ENCODE measurements at places on chromosomes 2 and 18.

DNA sequence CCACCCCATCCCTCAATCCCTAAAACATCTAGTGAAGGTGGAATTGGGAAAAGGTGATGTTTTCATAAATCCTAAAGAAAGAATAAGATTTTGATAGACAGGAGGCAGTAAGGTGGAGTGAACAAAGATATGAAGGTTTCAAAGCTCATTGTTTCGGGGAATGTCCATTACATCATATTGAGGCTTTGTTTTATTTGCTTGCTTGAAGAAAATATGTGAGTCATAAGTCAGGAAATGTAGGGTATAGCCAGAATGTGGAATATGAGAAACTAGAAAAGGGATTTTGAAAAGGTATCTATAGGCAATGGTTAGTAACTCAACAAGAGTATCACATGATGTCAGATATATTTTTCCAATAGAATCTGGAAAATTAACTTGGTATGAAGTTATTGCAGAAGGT lies 1178.5 kb upstream of the ACVR2A start:
- no peak for DNase-seq

DNA sequence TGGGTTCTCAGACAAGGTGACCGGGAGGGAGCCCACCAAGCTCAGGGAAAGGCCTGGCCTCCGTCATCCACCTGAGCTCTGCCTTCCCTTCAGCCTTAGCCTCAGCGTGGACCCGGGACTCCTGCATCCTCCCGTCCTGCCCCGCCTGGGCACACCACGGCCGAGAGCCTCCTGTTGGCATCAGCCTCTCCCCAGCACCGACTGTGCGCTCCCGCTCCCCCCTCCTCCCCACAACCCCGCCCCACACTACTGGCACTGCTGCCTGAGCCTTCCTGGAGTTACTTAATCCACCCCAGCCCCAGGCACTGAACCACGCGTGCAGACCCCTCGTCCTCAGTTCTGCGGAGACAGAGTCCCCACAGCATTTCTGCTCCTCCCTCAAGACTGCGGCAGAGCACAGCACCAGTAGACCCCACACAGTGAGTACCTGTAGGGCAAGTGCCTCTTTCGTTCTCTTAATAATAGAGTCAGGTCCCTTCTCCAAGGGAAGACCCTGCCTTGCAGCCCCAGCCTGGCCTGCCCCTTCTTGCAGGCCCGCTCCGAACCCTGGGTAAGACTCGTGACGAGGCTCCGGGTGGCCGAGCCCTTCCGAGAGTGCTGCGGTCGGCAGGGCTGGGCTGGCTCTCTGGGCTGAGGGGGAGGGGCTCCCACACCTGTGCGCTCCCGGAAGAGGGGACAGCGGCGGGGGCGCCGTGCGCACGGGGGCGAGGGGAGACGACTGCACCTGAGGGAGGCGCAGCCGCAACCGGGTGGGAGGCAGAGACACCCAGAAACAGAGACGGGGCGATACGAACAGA lies at the start of gene AMER3:
Gene AMER3 (plus strand): TSS at position 285 of the 797 bp plus-strand sequence. CDS start 6,533 bp downstream, outside the sequence.
- DNase-seq, result peak; percentile 46

DNA sequence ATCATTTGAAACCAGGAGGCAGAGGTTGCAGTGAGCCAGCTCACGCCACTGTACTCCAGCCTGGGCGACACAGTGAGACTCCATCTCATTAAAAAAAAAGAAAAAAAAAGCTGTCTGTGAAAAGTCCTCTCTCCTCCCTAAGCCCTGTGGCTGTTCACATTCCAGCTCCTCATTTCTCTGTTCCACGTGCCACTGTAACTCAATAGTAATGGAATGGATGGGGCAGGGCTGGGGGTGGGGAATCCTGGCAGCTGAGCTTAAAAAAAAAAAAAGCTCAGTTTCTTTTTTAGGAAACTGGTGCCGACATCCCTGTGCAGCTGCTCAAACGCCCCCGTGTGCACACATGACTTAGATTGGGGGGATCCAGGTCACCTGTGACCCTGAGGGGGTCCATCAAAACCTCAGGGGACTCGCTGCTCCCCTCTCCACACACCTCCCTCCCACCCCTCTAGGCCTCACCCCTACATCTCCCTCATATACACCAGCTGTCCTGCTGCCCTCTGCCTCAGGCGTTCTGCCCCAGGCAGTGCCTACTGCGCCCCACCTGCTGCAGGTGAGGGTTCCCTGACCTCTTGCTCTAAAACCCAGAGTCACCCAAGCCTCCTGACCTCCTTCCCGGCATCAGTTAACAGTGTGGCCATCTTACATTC lies 255.4 kb downstream of the AGAP1 start:
- DNase-seq, result no peak

DNA sequence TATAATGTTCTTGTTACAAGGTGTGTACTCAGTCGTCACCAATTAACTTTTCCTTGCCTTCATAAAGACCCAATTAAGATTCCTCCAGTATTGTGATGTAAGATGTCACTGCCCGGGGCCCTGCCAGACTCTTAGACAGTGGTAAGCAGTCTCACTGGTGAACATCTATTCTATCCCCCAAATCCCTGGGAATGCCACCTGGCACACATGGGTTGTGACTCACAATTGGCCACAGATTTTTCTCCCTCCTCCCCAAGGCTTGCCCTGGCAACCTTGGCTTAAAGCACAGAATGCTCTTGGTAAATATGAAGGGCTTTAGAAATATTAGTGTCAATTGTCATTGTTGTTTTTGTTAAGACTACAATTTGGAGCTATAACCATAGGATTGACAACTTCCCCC lies 287.9 kb downstream of the ETAA1 start:
- no peak for DNase-seq

DNA sequence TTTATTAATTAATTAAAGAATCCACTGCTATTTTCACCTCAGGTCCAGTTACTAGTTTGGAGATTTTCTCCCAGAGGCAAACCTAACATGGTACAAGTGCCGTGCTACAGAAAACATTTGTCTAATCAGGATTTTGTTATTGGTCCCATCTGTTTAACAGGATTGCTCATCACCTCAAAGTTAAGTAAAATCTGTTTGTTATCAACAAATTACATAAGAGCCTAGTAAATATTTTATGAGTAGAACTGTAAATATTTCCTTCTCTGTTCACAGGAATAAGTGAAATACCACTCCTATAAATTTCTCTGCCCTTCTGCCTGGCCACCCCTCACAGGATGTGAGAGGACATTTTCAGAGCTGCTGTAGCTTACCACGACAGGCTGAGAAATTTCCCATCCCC lies 200.2 kb downstream of the RAD51AP2 start:
- no peak for DNase-seq

GRCh38 chr2:85599468-85600234 lies 2.8 kb downstream of the TMEM150A start:
- DNase-seq, result no peak

GRCh38 chr2:175931805-175932204 lies 70.3 kb downstream of the LNPK start:
- DNase-seq, result no peak

DNA sequence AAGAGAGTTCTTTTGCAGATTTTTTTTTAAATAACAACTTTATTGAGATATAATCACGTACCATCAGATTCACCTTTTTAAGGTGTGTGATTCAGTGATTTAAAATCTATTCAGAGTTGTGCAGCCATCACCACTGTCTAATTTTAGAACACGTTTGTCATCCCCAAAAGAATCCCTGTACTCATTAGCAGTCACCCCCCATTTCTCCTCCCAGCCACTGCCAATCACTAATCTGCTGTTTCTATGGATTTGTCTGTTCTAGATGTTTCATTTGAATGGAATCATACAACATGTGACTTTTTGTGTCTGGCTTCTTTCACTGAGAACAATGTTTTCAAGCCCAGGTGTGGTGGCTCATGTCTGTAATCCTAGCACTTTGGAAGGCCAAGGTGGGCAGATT lies 55.4 kb upstream of the RAPH1 start:
- DNase-seq, result no peak

- no peak for DNase-seq
Observed at GRCh38 chr18:24910221-24910620, 441.7 kb downstream of the ZNF521 start.

- DNase-seq, result no peak
Observed at GRCh38 chr2:160751021-160751420, 257.4 kb upstream of the RBMS1 start.

GRCh38 chr2:7971841-7972240 lies 710.0 kb upstream of the ID2 start:
- DNase-seq, result no peak

- no peak for DNase-seq
Observed at GRCh38 chr18:63191413-63191812, 128.2 kb downstream of the BCL2 start.

DNA sequence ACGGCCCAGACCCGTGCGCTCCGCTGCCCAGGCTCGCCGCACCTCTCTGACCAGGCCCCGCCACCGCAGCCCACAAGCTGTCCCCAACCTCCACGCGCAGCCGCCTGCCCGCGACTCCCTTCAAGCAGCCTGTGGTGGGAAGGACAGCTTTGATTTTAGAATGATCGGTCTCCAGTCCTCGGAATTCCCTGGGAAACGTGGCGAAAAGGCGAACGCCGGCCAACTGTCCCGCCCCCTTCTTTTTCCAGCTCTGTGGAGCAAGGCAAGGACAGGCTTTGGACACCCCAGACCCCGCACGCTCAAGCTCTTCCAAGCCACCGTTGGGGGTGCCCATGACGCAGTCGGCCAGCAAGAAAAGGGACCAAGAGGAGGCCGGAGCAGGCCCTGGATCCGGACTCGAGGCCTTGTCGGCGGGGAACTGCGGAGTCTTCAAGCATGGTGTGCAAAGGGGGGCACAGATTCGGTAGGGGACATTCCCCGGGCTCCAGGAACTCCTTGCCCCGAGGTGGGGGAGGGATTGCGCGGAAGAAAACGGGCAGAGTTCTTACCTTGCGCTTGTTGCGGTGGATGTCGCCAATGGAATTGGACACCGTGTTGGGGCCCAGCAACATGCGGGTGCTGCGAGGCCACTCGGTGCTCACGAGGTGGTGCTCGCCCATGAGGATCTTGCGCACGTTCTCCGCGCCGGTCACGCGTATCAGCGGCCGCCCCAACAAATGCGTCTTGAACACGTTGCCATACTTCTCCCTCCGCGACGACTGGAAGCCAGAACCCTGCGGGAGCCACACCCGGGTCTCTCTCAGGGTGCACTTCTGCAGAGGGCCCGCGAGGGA lies 4.0 kb downstream of the CYP26B1 start:
- DNase-seq, result no peak

DNA sequence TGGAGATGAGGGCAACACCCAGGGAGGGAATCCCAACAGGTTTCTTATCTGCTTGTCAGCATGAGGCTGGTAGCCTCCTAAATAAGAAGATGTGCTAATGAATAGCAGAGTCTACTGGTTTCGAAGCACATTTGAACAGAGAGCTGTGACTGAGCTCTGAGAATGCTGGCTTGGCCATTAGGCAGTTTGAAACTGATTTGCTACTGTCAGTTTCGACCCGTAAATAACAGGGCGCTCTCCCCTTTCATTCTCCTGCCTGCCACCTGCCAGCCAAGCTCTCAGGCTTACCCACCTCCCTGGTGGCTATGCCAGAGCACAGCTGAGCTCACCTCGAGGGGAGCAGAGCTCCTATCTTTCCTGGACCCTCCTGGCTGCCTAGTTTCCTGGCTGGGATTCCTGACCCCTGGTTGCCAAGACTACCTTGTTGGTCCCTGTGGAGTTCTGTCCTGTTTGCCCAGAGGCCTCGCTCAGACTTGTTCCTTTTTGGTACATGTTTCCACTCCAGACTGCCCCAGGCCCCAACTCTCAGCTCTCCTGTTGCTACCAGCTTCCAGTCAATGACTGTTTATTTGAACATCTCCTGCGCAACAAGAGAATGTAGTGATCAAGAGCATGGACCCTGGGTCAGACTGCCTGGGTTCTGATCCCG lies 102.3 kb upstream of the ALPP start:
- no peak for DNase-seq

DNA sequence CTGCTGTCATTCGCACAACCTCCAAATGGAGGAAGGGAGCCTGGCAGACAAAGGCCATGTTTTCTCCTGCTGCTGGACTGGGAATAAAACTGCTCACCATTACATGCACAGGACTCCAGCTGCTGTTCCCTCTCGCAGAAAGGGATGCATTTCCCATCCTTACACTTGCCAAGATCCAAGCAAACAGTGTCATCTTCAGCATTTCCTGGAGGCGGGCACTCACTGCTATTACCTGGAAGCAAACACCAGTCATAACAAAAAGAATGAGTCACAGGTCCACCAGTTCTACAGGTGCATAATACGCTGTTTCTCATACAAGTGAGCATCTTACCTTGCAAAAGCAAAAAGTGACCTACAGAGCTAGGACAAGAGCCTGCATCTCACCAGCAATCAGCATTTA lies 22.7 kb downstream of the IAH1 start:
- no peak for DNase-seq

DNA sequence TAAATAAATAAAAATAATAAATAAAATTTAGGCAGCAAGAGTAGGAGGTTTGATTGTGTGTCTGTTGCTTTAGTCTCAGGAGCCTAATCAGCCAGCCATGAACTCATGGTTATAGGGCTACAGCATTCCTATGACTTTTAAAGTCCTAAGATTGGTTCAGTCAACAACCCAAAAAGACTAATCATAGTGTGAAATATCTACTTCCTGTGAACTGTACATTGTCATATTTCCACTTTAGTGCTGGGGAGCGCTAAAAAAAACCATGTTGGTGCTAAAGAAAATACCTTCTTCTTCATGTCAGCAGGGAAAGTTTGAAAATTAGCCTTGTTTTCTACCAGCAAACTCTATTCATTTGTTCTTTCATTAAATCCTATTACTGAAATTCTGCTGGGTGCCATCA lies 521.6 kb downstream of the RNF144A start:
- no peak for DNase-seq

GRCh38 chr2:100021791-100022340 lies 120.5 kb downstream of the AFF3 start:
- no peak for DNase-seq

- DNase-seq, result no peak
Observed at GRCh38 chr18:78459668-78460067, 520.0 kb upstream of the SALL3 start.

Data from GM20000 (cell line).